ENCODE measurements at places on chromosomes 1 and 21.

DNA sequence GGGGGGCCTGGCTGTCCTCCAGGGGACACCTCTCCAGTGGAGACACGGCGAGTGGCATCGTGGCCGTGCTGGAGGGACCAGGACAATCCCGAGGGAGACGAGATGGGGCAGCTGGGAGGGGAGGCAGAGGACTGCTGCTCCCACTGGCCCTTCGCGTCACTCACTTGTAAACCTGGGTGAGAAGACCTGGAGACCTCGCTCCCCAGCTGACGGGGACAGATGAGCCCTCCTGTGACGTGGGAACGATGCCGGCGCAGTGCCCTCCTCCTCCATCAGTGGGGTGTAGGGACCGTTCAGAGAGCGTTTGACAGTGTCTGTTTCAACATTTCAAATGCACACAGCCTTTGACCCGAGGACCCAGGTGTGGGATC is 4.6 kb downstream of the SPATC1L start:
- no peak for DNase-seq

DNA sequence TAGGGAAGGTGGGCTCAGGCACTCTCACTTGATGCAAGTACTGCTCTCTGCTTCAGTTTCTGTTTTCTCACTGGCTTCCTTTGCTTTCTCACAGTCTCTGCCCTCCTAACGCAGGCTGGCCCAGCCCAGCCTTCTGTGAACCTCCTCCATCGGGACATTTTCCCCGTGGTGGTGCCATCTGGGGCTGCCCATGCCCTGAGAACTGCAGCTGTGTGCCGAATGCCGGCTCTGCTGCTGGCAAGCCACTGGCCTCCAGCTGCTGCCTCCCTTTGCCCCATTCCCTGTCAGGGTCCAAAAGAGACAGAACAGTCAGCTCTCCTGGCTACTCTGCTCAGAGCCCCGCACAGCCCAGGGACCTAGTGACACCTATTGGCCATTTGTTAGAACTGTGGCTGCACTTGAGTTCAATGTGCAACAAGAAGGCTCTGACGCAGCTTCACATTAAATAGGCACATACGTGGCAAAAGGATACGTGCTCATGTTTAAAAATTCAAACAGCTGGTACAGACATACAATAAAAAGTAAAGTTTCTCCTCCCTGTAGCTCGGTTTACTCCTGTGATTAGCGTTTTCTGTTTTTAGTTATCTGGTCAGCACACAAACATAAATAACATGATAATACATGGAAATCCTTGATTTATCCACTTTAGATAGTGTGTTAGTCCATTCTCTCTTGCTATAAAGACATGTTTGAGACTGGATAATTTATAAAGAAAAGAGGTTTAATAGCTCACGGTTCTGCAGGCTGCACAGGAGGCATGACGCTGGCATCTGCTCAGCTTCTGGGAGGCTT is 46.6 kb downstream of the FCRL5 start:
- peak; percentile 23 for DNase-seq

- peak; percentile 35 for DNase-seq
These were observed 242.3 kb downstream of the LMX1A start for GRCh38 chr1:165114022-165114888.

DNA sequence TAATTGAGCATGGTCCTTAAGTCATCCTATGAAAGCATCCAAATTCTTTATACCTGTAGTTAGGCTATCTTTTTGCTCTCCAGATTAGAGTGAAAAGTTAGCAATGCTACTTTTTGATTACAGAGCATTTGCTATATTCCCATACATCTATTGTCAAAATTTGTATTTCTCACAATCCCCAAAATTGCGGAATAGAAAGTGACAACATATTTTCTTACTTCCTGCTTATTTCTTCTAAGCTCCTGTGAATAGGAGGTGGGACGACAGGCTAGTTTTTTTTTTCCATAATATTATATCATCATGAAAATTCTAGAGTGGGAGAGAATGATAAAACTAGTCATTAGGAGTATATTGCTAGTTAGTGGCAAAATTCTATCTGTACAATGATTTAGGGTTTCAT is 264.0 kb upstream of the DPYD start:
- DNase-seq: no peak

DNA sequence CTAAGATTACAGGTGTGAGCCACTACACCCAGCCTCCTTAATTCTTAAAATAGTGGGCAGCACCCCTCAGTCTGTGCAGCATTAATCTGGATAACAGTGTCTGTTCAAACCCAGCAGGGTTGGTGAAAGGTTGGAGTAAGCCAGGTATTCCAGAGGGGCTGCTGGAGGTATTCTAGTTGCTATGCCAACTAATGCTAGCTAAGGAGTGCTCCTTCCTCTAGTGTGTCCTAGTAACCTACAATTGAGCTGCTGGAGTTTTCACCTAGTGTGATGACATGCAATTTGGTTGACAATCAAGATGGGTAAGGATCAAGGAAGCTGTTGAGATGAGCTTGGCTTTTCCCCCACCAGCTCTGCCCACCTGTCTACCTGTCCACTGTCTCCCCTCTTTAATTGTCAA is 100.2 kb upstream of the IPO9 start:
- no peak for DNase-seq

GRCh38 chr1:95179205-95179986 is 54.6 kb upstream of the RWDD3 start:
- DNase-seq: no peak

DNA sequence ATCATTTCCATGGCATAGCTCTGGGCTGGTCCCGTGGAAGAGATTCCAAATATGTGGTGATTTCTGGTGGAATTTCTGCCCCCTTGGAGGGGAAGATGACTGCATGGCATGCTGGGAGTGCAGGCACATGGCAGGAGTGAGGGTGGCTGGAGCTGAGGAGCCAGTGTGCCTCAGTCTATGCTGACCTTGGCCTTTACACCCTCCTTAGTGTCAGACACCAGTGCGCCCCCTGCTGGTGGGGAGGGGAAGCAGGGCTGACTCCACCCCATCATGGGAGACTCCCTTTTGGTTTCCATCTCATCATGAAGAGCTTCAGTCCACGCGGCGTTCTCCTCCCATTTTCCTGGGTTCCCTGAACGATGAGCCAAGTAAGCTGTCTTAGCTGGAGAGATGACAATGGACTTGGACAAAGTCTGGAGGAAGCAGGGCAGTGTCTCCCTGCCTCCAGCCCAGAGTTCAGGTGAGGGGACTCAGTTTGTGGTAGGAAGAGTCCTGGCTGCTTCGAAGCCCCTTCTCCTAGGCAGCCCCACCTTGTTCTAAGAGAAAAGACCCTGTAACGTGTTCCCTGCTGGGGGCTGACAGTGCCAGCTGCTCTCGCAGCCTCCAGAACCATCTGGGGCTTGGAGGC is 10.3 kb downstream of the ALX3 start:
- DNase-seq: no peak

DNA sequence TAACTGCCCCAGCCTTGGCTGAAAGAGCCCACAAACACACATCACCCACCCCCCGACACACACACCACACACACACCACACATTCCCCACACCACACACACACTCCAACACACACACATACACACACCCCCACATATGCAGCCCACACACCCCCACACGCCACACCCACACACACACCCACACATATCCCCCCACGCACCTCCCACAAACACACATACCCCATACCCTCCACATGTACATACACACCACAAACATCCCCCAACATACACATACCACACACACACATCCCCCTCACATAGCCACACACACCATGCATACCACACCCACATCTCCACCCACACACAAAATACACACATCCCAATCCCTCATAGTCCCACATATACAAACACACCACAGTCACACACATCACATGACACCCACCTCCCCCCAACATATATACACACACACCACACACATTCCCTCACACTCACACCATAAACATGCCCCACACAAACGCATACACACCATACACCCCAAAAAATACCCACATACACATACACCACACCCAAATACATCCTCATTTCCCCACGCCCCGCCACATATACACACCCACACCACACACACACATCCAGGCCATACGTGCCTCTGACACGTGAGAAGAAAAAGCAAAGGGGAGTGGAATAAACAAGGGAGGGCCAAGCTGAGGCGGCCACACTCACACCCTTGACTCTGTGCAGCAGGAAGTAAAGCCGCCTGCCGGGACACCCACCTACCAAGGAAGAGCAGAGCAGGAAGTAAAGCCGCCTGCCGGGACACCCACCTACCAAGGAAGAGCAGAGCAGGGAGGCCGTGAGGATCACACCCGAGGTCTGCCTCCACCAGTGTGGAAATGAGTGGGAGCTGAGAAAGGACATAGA is 53.7 kb downstream of the HSF2BP start:
- no peak for DNase-seq

DNA sequence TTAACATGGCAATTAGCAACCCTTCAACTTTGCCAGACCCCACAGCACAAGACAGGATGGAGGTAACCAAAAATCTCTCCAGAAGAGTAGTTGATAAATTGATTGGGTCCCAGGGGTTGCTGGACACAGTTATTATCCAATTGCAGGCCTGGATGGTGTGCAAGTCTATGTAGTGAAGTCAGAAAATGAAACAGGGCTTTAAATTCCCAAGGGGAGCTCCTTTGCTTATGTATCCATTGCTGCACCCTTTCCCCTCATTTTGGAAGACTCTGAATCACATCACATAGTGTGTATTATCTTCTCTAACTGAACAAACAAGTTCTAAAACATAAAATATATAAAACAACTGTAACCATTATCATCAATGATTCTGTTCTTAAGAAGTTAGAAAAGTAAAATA is 550.2 kb downstream of the LMO4 start:
- no peak for DNase-seq

Measured in fibroblast of skin of left quadriceps (primary cell).